Renal pelvis (tissue), 12 donors: ENCODE measurements at places on chromosomes 6 and 20.

DNA sequence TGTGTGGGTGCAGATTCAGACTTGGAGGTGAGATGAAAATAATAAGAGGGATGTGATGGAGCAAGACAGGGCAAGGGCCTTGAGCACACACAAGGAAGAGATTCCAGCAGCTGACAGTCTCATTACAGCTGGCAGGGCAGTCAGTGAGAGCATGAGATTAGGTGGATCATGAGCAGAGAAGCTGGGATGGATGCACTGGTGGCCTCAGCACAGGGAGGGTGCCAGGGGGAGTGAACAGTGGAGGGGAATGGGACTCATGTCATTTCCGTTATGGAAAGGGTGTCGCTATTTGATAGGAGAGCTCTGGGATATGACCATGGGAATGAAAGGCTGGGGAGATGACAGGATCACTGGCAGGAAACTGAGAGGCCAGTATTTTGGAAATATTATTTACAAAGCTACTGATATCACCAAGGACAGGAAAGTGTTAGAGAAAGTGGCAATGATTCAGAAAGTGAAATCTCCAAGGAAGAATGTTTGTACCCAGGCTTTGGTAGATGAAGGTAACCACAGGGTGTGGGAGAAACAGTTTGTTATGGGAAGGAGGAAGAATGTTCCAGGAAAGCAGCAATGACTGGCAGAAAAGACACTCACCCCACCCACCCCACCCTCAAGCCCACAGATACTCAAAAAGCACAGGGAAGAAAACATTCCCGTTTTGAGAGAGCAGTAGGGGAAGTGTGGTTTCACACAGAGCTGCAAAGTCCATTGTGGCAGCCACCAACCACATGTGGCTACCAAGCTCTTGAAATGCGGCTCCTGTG, 214.7 kb upstream of the PROKR2 start:
- no peak for DNase-seq

DNA sequence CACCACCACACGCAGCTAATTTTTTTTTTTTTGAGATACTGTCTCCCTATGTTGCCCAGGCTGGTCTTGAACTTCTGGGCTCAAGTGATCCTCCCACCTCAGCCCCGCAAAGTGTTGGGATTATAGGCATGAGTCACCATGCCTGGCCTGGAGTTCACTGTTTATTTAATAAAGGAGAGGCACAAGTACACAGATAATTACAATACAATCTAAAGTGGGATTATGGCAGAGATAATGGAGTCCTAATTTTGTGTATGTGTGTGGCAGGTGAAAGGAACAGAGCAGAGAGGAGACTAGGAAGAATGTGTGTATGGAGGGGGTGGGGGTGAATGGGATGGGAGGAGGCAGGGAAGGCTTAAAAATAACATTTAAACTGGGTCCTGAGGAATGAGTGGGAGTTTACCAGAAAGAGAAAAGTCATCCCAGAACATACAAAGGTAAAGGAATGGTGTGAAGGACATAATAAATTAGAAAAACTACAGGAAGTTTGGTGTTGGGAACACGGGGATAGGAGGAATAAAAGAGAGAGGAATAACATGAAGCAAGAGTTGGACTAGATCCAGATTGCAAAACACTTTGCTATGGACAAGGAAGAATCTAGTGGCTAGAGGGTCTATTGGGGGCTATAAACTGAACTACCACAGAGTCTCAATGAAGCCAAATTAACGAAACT, 4.4 kb downstream of the NCOA5 start:
- DNase-seq: no peak

DNA sequence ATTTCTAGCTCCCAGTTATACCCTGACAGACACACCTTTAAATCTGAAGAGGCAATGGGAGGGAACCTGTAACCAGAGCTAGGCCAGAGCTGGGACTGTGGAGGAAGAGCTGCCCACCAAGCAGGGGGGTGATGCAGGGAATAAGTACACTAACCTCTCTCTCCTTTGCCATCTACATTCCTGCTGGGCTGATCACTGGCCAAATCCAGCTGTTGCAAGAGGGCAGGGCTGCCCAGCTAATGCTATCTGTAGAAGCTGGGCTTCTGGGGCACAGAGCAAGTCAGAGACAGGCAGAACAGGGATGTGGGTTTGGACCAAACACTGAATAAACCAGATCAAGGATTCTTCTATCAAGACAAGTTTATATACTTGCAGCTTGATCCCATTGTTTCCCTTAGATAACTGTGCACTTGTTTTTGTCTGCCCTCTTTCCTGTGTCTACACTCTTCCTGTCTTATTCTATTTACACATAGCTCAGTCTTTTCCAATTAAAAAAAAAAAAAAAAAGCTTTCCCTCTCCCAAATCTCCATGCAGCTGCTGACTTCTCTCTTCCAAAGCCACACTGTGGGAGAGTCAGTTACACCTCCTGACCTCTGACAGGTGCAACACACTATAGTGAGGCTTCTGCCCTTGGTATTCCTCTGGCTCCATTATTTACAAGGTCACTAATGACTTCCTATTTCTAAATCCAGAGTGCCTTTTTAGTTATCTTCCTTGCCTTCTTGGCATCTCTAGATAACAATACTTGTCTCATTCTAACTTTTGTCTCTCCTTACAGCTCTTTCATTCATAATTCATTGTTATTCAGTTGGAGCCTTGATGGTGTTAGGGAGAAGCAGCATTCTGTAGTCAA, 43.7 kb downstream of the TRIM38 start:
- DNase-seq: no peak

DNA sequence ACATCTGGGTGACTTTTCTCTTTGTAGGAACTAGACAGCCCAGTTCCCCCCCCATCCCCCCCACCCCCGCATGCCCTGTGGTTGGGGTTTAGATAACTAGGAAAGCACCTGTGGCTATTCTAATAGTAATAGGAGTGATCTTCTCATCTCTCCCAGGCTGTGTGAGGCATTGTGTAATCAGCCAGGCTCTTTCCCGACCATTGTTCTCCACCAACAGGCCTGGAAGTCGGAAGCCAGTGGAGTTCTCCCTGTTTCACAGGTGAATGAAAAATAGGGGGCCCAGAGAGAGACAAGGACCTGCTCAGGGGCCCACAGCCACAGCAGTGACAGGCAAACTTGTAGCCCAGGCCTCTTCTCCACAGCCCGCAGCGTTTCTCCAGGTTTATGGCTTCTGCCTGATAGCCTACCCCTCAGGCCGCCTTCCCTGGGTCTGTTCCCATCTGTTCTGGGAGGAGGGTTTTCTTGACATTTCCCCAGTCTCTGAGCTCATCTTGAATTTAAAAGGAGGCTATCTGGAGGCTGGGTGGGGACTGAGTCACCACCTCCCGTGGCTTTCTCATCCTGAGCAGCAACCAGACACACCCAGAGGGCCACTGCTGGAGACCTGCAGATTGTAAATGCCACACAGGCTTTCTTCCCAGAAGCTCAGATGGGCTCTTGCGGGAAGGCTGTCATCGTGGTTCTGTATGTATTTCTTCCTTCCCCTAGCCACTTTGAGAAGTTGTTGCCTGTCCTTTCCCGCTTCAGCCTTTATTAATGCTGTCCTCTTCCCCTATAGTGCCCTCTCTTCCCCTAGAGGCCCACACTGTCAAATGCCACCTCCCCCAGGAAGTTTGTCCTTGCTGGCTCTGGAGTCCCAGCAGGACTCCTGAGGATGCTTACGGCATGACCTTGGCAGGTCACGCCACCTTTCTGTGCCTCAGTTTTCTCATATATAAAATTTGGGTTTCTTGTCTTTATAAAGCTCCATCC, 75.9 kb upstream of the MYL9 start:
- DNase-seq: no peak

DNA sequence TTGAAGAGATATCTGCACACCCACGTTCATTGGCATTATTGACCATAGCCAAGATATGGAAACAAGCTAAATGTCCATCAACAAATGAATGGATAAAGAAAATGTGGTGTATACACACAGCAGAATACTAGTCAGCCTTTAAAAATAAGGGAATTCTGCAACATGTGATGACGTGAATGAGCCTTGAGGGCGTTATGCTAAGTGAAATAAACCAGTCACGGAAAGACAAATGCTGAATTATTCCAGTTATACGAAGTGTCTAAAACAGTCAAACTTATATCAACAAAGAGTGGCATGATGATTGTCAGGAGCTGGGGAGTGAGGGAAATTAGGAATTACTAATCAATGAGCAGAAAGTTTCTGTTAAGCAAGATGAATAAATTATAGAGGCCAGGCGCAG, 8.4 kb upstream of the DEFB121 start:
- no peak for DNase-seq

DNA sequence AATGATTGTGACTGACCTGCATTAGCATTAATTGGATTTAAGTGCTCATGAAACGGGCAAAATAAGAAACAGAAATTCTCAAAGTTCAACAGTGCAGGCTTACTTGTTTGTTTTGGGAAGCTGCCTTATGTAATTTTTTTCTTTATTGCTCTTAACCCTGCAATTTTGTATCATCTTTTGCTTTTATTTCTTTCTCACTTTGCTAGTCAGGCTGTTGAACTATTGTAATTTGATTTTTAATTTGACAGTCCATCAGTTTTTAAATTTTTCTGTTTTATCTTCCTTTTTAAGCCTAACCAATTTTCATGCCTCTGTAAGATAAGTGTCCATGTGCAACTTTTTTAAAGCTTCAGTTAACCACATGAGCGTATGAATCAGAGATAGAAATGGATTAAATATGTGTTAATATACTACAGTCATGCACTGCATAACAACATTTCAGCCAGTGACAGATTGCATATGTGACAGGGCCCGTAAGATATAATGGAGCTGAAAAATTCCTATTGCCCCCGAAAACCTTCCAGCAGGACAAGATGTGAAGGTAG, 44.6 kb downstream of the PEX7 start:
- DNase-seq: peak; percentile 7

GRCh38 chr20:23566199-23566932, 1.9 kb downstream of the CST9L start:
- DNase-seq: no peak

GRCh38 chr6:162026843-162027242, 700.7 kb downstream of the PRKN start:
- no peak for DNase-seq

DNA sequence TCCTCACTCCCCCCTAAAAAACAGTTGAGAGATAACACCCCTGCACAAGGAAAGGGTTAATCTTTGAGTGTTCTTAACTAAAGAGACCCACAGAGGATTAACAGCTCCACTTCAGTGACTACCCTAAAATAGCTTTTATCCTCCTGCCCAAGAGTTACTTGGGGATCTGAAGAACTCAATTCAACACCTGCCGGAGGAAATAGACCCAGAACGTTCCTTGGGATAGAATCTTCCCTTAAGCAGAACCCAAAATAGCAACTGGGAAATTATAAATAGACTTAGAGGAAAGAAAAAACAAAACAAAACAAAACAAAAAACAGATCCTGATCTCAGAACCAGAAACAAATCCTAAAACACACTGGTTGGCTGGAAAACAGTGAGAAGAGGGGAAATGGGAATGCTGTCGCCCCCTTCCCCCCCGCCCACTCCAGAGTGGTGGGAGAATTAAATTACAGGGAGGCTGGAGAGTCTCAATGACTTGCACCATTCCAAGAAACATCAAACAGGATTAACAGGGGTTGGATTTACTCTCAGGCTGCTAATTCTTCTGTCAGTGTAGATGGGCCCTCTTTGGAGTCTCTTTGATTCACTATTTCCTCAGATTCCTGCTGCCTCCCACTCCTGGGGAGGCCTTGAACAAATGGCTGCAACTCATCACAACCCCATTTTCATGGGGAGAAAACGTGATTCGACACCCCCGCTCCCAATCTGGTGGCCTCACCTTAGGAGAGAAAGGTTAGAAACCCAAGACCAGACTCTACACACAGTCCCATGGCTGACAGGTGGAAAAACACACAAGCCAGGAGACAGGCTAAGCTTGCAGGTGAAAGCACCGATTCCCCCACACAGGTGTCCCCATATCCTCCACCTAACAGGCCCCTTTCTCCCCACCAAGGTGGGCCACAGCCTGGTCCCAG, 1.4 kb downstream of the PLAGL2 start:
- no peak for DNase-seq

DNA sequence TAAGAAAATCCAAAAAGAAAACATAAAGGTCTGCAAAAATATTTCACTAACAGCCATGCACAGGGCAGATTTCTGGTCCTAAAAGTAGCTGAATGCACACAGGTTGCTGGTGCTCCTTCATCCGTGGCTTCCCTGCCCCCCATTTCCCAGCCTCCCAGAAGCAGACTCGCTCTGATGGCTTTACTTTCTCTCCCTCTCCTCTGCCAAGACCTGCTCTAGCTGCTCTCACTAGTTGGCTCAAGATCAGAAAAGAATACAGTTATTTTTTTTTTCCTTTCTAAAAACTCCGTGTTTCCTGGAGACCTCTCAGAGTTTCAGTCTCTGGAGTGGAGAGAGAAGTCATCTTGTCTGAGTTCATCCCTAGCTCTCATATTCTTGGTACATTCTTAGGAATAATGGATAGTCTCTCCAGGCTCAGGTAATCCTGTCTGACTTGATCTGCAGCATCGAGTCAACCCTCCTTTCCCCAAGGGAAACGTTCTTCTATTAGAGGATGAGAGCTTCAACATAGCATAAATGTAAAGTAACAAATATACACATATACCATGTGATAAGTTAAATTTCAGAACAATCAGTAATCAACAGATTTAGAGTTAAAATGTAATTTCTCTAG, 214.2 kb downstream of the TBC1D7 start:
- peak; percentile 78 for DNase-seq

DNA sequence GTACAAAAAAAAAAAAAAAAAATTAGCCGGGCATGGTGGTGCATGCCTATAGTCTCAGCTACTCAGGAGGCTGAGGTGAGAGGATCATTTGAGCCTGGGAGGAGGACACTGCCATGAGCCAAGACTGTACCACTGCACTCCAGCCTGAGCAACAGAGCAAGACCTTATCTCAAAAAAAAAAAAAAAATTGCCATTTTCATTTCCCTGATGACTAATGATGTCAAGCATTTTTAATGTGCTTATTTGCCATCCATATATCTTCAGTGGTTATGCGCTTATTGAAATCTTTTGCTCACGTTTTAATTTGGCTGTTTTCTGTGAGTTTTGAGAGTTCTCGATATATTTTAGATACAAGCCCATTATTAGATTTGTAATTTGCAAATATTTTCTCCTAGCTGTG, 46.7 kb downstream of the PFDN4 start:
- no peak for DNase-seq

DNA sequence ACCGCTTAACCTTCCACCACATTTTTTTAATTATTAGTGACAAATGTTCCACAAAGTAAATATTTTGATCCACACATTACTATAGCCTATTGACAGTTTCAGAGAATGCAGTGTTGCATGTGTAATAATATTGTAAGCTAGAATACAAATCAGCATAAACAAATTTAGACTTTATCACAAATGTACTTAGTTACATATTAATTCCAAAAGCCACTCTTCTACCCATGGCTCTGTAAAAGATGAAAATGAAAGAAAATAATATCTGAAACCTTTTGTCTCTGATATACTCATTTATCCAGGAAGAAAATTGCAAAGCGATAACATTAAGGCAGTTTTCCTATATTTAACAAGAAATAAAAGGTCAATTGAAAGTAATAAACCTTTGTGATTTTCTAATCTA, 954.0 kb upstream of the MAN1A1 start:
- DNase-seq: no peak

DNA sequence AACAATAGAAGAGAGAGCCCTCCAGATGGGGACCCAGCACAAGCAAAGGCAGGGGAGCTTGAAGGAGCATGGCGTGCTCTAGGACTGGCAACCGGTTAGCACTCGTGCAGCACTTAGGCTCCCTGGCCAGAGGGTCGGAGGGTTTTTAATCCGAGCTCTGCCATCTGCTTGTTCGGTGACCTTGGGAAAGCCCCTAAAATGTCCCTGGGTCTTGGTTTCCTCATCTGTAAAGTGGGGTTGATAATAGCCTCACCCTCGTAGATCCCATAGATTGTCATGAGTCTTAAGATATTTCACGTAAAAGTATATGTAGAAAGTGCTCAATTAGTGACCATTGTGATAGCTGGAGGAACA, 16.6 kb upstream of the HCK start:
- DNase-seq: no peak
